ENCODE measurements at places on chromosomes 6 and 20.

- no peak for DNase-seq
These were observed 23.5 kb downstream of the SLC17A4 start for GRCh38 chr6:25777856-25778649.

DNA sequence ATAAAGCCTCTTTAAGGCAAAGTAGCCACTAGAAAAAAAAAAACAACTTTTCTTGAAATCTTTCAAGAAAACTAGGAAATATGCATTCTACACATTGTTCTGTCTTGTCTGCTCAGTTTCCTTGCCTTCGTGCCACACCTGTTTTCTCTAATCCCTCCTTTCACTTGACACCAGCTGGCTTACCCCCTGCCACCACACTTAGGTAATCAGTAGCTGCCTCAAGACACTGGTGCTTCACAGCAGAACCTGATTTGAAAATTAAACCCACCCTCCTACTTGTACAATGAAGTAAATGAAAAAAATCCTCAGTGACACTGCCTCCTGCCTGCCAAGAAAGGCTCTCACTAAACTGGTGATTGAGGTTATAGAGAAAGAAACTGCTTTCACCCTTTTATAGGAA, 45.8 kb upstream of the SCML4 start:
- no peak for DNase-seq

GRCh38 chr6:106702451-106703110, 73.2 kb downstream of the QRSL1 start:
- DNase-seq, result no peak

- no peak for DNase-seq
These were observed 11.6 kb upstream of the TAGAP start for GRCh38 chr6:159056432-159056831.

DNA sequence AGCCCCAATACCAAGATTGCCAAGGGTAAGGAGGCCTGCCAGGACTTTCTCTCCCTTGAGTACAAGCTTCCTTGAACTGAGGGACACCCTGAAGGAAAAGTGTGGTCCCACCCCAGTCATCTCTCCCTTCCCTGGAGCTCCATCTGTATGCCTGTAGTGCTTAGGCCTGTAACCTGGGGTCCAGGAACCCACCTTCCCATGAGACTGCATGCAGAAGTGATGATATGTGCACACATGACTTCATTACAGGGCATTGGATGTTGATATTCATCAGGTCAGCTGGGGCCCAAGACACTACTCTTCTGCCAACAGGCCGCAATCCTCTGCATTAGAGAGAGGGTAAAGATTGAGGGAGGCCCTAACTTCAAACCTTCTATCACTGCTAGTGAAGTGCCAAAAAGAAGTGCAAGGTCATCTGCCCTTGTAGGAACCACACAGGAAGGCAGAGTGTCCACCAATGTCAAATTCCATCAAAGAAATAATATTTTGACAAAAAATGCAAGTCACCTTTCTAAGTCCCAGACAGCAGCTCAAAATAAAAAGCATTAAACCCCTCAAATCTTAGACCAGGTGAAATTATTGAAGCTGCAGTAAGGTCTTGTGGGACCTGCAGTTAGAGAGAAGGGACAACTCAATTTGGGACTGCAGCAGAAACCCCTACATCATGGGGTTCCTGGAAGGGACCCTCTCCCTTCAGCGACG, 5.1 kb downstream of the HLA-F start:
- no peak for DNase-seq

- DNase-seq, result no peak
These were observed 761.1 kb upstream of the MMS22L start for GRCh38 chr6:98044151-98044561.

- DNase-seq, result no peak
These were observed 777 bp upstream of the SNRNP48 start for GRCh38 chr6:7589221-7589620.

GRCh38 chr6:42259841-42260395, 42.3 kb upstream of the MRPS10 start:
- DNase-seq, result no peak

GRCh38 chr20:38131588-38132121, 33.4 kb downstream of the TGM2 start:
- no peak for DNase-seq

DNA sequence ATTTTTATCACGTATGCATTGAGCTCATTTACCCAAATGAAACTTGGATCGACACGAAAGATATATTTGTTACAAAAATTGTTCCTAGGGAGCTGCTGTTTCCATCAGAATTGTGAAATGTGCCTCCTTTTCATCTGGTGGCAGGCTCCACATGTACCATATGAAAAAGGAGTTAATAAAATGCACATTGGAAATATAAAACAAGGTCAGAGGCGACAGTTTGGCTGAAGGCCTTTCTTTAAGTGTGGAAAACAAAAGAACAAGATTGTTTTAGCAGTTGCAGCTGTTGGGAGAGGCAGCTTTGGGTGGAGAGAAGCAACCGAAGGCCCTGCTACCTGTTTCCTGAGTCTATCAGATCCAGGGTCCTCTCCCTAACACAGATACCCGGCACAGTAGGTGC, 334.5 kb upstream of the NT5E start:
- no peak for DNase-seq

- DNase-seq, result no peak
These were observed 17.0 kb downstream of the GPX5 start for GRCh38 chr6:28542440-28543296.

DNA sequence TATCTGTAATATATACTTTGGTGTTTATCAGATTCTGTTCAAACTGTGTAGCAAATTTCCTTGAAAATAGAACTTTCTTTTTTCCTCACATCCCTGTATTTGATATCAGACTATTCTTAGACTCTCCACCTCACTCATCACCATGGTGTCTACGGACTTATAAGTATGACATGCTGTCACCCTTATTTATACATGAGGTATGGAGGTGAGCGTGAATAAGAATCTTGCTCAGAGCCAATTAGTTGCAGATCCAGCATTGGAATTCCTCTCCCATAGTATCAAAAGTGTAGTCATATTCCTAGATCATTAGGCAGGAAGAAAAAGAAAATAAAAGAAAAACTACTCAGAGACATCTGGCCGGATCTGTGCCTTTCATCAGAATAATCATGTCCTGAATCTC, 43.0 kb downstream of the TPD52L1 start:
- DNase-seq, result no peak

DNA sequence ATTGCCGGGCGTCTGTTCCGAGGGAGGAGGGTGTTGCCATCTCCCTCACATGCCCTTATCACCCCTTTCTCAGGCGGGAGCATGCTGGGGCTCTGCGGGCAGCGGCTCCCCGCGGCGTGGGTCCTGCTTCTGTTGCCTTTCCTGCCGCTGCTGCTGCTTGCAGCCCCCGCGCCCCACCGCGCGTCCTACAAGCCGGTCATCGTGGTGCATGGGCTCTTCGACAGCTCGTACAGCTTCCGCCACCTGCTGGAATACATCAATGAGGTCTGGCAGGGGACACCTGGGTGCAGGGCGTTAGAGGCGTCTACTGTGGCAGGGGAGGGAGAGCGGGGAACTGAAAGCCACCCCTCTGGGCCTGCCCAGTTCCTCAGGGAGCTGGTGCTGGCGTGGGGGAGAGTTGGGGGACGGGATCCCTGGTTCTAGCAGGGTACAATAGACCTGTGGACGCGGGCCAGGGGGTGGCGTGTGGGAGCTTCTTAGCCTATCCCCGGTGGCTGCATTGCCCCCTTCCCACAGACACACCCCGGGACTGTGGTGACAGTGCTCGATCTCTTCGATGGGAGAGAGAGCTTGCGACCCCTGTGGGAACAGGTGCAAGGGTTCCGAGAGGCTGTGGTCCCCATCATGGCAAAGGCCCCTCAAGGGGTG, 697 bp downstream of the PPT2 start:
- DNase-seq, result no peak

GRCh38 chr20:21706261-21707195, 1.1 kb downstream of the PAX1 start:
- no peak for DNase-seq

DNA sequence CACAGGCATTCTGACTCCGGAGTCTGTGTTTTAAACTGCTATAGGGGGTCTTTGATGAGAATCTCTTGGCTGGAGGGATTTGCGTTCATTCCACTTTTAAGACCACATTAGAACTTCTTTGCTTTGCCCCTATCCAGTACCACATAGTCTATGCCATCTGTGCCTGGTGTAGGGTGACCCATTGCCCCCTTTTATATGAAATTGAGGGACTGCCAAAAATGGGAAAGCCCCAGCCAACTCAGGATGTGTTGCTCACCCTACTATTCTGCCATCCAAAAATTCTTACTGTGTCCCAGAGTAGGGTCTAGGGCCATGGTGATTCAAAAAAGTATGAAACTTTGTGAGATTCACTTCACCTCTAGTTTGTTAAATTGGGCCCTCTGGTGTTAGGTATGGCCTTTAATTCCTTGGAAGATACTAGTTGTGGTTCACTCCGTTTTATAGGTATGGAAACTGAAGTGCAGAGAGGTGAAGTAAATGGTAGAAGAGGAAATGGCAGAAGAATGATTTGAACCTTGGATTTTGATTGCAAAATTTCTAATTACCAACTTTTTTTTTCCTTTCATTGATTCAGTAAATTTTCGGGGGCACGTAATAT, 1.4 kb downstream of the PFDN4 start:
- DNase-seq, result no peak

DNA sequence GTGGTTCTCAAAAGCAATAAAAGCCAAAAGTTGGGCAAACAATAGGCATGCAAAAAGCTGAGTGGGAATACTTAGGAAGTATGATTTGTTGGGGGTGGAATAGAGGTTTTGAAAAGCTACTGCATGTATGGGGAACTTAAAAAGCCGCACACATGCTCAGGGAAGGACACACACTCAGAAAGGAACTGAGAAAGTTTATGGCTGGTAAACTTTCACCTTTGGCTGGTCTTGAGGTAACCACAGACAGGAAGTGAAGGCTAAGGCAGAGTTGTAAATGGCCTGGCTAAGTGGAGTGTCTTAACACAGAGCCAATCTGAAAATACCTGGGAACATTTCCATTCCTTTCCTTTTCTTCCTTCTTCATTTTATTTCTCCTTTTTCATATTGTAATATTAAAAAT, 134.5 kb upstream of the EXOC2 start:
- no peak for DNase-seq

GRCh38 chr6:42599558-42599957, 35.7 kb downstream of the UBR2 start:
- DNase-seq, result no peak

GRCh38 chr20:11124849-11125505, 451.2 kb upstream of the JAG1 start:
- DNase-seq, result no peak

DNA sequence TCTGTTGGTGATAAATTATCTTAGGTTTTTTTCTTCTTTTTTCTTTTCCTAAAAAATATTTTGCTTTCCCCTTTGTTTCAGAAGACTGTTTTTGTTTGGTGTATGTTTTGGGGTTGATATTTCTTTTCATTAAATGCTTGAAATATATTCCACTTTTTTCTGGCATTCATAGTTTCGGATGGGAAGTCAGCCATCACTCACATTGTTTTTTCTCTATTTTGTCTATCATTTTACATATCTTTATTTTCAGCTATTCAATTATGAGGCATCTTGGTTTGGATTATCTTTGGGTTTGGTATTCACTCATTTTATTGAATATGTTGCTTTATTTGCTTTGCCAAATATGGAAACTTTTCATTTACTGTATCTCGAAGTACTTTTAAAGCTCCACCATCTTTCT, 600.5 kb upstream of the EYS start:
- DNase-seq, result no peak

DNA sequence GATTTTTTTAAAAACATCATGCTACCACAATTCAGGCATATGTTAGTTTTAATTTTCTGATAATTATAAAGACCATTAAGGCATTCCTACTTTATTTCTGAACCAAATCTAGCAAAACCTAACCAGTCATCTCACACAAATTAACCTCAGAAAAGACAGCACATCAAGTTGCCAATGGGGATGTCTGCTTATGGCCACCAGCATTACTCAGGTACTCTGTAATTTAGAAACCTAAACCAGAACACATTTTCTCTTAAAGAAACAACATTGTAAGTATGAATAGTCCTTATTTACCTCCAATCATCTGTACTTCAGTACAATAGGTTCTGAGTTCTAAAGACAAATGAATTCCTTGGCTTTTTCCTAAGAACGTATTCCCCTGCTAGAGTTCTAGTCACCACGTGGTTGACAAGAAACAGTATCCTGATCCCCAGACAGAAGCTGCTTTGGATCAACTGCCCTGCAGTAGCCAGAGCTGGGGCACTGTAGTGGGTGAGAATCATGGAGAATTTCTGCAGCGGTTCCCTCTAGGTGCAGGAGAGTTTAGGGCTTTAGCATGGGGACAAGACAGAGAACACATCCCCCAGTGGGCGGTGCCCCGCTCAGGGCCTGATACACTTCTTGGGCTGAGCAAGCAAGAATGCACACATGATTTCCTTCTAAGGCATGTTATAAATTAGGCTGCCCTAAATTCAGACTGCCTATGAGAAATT, 15.4 kb downstream of the GCLC start:
- DNase-seq, result no peak

DNA sequence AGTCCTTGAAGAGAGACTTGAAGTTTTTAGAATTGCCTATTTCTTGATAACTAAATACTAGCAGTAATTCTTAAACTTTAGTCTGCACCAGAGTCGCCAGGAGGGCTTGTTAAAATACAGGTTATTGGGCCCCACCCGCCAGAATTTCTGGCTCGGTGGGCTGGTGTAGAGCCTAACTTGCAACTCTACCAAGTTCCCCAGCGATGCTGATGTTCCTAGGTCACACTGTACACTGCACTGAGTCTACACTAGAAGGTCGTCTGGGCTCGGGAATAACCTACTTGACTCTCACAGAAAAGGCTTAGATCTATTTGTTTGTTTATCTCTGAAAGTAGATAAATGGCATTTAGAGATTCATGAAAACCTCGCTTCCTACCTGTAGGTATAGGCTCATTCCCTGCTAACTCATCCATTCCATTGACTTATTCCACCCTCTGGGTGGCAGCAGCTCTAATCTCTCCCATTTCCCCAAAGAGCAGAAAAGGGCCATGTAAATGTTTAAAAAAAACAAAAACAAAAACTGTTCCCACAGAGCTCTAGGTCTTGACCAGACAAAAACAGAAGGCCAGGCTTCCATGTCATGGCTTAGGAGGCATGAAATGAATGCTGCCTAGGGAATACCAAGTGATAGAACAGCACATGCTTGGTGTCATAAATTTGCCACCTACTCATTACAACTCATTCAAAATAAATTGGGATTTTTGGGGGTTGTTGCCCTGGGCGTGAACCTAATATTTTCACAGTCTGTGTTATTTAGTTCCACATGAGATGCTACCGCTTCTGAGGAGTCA, 292.1 kb downstream of the ADGB start:
- no peak for DNase-seq

GRCh38 chr6:23006656-23007055, 437.3 kb downstream of the HDGFL1 start:
- DNase-seq, result no peak

GRCh38 chr6:41538556-41539182, 7.5 kb upstream of the FOXP4 start:
- DNase-seq, result no peak

GRCh38 chr6:70706491-70707123, 38.9 kb downstream of the SMAP1 start:
- DNase-seq, result no peak

DNA sequence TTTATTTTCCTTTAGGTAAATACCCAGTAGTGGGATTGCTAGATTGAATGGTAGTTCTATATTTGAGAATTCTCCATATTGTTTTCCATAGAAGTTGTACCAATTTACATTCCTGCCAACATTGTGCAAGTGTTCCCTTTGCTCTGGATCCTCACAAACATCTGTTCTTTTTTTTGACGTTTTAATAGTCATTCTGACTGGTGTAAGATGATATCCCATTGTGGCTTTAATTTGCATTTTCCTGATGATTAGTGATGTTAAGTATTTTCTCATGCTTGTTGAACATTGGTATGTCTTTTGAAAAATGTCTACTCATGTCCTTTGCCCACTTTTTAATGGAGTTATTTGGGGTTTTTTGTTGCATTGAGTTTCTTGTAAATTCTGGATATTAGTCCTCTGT, 85.6 kb downstream of the UBE3D start:
- no peak for DNase-seq

Measured in cortex of kidney (tissue), 1 donor.